Body of pancreas (tissue), 4 donors: ENCODE measurements at places on chromosomes 6 and 20. TPM values are rescaled to one million over a fixed set of nuclear protein-coding genes. Genes with fewer than 3 reads are reported as not detected.
A peak's percentile ranks its signal among the peaks of the same experiment; 100 is the strongest.

GRCh38 chr20:59748619-59749191 lies 144.4 kb downstream of the PHACTR3 start:
- no peak for DNase-seq

GRCh38 chr20:326645-327185 lies 1.4 kb downstream of the SOX12 start:
- DNase-seq = peak; percentile 37

GRCh38 chr20:53742685-53743081 lies 149.0 kb upstream of the ZNF217 start:
- no peak for DNase-seq

- DNase-seq = no peak
Observed at GRCh38 chr6:160435935-160436334, 87.8 kb downstream of the SLC22A3 start.

- no peak for DNase-seq
Observed at GRCh38 chr6:125274935-125275334, 26.8 kb downstream of the HDDC2 start.

DNA sequence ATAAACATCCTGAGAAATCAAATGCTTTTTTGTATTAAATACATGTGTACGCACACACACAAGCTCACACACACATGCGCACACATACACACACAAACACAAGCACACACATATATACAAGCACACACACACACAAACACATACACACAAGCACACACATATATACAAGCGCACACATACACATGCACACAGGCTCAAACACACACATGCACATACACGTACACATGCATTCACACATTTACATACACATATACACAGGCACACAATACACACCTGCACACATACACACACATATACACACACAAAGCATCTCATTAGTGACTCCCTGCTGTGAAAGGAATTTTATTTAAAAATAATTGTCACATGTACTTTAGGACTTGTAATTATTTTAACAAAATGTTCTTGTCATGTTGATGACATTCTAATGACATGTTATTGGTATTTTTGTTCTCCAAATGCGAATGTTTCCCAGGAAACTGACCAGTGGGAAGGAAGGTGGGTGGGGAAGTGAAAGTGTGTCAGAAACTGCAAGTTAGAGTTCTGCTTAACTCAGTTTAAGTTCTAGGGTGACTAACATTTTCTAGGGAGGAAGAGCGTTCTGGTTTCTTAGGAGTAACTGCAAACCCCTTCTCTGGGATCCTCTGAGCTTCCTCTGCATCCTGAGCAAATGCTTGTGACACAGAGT lies 113.9 kb upstream of the ZNF217 start:
- DNase-seq = peak; percentile 21

GRCh38 chr6:37669306-37669705 lies 28.4 kb downstream of the MDGA1 start:
- no peak for DNase-seq

GRCh38 chr20:4180356-4180755 lies 165.0 kb upstream of the RNF24 start:
- no peak for DNase-seq

GRCh38 chr6:32718879-32719278 lies 22.3 kb upstream of the HLA-DQA2 start:
- DNase-seq = no peak

DNA sequence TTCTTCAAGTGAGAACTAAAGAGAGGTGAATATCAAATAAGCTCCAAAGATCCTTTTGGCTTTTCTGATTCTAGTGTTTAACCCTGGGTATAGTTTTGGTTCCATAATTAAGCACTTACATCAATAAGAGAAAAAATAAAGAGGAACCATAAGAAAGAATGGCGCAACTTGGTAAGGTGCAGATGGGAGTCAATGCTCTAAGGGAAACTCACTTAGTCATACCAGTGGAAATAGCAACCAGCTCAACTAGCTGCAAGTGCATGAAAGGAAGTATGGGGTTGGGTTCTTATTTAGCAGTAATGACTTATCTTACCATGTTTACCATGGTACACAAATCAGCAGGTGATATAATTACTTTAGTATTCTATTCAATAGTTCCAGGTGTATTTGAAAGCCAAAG lies 296.5 kb upstream of the RUNX2 start:
- no peak for DNase-seq

DNA sequence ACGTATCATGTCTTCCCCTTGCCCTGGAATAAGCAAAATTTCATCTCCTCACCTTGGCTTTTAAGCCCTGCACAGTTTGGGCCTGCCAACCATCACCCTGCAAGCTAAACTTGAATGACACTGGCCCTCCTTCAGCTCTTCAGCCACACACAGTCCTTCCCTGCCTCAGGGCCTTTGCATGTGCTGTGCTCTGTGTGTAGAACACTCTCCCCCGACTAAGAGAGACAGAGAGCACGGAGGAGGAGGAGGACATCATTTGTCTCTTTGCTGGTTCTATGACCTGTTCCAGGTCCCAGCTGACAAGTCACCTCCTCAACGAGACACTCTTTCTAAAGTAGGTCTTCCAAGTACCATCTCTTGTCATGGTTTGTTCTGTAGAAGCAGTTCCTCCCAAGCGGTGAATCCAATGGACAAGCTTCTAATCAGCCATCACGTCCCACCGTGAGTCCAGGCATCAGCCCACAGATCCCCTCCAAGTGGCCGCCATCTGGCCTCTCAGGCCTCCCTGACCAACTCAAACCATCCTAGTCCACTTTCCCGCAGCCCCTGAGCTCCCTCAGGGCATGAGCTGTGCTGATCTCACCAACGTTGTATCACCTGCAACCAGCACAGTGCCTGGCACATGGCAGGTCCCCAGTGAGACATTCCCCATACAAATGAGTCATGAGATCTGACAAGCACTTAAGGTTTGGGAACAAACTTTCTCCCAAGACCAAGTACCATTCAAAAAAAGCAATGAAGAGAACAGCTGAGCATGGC lies 30.5 kb downstream of the NFATC2 start:
- no peak for DNase-seq

DNA sequence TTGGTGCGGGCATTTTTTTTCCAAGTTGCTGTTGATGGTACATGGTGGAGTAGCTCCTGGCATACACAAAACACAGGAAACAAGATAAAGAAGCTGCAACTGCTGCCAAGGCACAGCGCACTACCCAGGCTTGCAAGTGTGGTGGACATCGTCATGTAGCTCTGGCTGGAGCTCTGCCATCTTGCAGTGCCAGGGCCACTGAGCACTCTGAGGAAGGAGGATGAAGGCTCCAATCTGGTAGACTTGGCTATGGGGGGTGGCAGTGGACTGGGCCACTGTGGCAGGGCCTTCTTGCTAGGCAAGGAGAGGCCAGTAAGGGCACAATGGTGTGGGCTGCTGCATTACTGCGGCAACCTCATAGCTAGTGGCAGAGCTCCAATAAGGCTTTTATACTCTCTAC lies 263.5 kb downstream of the CENPW start:
- no peak for DNase-seq

DNA sequence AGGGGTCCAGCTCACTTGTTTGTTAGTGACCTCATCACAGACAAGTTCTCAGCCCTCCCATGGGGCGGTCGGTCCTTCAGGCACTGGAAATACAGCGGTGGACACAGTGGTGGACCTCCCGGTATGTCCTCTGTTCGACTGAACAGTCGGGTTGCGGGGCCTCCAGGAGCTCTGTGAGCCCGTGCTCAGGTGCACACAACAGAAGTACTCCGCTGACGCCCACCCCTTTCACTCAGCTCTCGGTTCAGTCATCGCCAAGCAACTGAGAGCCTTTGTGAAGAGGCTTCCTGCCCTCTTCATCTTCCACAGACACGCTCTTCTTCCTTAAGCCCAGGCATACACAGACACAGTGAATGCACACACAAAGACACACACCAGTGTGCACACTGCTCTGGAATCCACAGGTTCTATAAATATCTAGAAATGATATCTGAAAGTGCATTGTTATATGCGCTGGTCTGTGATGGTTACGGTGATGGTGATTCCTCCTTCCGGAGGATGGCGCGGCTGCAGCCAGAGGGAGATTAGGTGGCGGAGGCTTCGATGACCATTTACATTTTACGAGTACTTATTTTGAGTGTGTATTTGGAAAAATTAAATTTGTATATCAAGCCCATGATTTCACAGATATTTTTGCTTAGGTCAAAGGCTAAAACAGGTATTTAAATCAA lies 46.8 kb upstream of the BHLHE23 start:
- DNase-seq = no peak

DNA sequence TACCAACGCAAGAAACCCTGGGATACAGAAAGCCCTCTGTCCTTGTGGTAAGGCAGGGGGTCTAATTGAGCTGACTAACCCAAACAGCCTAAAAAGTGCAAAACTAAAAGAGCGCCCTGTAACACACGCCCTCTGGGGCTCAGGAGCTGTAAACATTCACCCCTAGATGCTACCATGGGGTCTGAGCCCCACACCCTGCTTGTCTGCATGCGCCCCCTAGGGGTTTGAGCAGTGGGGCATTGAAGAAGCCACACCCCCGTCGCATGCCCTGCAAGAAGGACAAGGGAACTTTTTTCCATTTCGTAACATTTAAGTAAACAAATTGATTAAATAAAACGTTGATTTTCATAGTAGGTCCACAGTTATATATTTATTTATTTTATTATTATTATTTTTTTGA lies 616.9 kb upstream of the MAN1A1 start:
- no peak for DNase-seq

GRCh38 chr6:9056556-9056955 lies 621.2 kb upstream of the SLC35B3 start:
- no peak for DNase-seq

DNA sequence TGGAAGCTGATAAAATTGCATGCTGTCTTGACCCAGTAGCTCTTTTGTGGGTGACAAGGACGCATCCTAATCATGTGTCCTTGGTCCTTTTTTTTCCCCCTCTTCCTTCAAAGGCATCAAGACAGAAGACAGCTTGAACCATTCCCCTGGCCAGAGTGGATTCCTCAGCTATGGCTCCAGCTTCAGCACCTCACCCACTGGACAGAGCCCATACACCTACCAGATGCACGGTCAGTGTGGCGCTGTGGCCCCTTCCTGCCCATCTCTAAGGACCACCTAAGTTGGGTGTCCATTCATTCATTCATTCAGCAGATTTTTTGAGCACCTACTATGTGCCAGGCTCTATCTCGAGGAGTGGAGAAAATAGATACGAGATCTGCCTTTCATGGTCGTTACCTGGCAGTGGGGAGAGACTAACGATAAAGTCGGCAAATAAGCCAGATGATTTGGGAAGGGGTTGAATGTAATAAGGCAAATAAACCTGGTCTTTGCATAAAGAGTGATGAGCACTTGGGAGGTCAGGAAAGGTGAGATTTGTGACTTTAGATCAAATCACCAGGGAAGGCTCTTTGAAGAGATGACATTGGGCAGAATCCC lies 121.5 kb downstream of the EYA2 start:
- DNase-seq = no peak

- no peak for DNase-seq
Observed at GRCh38 chr6:30157999-30158398, 3.0 kb downstream of the TRIM10 start.

DNA sequence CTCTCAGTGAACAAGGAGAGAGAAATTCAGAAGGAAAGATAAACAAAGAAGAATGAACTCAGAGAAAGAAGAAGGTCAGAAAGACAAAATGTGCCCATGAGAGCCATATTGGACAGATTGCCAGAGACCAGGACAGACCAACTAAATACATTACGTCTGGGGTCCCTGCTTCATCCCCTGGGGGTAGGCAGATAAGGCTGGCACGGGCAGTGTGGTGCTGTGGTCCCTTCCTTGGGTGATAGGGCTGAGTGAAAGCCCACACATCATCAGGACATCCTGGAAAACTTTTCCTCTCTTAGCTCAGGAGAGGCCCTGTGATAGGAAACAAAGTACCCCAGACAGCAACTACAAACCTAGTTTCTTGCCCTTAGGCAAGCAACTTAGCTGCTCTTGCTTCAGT lies 13.2 kb upstream of the ARMC12 start:
- DNase-seq = no peak

- DNase-seq = no peak
Observed at GRCh38 chr6:130918171-130918570, 91.0 kb downstream of the SMLR1 start.

GRCh38 chr6:44642349-44642748 lies 254.8 kb downstream of the CDC5L start:
- DNase-seq = no peak

- no peak for DNase-seq
Observed at GRCh38 chr6:120173250-120173649, 823.7 kb upstream of the MAN1A1 start.

DNA sequence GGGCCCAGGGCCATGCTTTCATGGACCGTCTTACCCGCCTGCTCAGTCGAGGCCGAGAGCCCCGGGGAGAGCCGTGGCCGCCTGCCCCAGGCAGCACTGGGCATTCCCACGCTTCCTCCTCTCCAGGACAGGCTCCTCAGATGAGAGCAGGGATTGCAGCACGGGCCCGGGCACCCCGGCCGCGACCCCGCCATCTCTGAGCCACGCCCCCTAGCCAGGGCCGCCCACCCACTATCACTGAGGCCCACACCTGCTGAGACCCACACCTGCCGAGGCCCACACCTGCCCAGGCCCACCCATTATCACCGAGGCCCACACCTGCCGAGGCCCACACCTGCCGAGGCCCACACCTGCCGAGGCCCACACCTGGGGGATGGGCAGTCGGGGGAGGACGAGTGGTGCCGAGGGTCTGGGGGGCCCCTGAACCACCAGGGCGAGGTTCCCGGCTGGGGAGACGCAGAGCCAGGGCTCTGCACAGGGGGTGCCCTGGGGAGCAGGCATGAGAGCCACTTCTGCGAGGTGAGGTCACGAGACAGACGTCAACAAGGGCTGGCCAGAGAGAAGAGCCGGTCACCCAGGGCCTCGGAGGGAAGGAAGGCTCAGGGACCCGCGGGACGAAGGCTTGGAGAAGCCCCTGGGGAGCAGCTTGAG lies 235.6 kb downstream of the ERMARD start:
- DNase-seq = no peak

GRCh38 chr6:17130786-17131185 lies 28.9 kb downstream of the STMND1 start:
- DNase-seq = no peak

DNA sequence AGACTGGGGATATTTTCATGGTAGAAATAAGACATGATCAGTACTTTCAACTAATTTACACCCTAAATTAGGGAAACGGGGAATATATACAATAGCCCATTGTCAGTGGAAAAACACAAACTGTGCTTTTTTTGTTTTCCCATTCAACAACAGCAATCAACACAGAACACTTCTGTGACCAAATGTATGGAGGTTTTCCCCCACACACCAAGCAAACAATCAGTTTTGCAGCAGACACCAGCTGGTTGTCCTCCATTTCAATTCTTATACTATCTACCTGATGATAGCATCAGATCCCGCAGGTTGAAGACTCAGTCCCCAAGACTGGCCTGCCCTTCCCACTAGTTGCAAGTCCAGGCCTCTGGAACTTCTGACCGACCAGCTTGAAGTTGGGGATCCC lies 4.5 kb downstream of the HINT3 start:
- DNase-seq = no peak

Gene EIF6
- total RNA-seq = 35.6 TPM

Gene DEFB132
- not detected for total RNA-seq

Gene BPIFB1
- total RNA-seq = not detected

Gene TNNC2
- total RNA-seq = not detected

Gene ZSWIM3
- total RNA-seq = 2.1 TPM

Gene PHACTR3
- total RNA-seq = 0.52 TPM

Gene TBC1D7
- total RNA-seq = 12.5 TPM

Gene C20orf173
- not detected for total RNA-seq

Gene CFAP206
- not detected for total RNA-seq

Gene PSMB9
- total RNA-seq = 4.6 TPM

Gene CNR1
- 6.6 TPM for total RNA-seq

Gene EFCAB8
- not detected for total RNA-seq
